ENCODE measurements at places on chromosomes 16 and 17. TPM values are rescaled to one million over a fixed set of nuclear protein-coding genes. Genes with fewer than 3 reads are reported as not detected.

DNA sequence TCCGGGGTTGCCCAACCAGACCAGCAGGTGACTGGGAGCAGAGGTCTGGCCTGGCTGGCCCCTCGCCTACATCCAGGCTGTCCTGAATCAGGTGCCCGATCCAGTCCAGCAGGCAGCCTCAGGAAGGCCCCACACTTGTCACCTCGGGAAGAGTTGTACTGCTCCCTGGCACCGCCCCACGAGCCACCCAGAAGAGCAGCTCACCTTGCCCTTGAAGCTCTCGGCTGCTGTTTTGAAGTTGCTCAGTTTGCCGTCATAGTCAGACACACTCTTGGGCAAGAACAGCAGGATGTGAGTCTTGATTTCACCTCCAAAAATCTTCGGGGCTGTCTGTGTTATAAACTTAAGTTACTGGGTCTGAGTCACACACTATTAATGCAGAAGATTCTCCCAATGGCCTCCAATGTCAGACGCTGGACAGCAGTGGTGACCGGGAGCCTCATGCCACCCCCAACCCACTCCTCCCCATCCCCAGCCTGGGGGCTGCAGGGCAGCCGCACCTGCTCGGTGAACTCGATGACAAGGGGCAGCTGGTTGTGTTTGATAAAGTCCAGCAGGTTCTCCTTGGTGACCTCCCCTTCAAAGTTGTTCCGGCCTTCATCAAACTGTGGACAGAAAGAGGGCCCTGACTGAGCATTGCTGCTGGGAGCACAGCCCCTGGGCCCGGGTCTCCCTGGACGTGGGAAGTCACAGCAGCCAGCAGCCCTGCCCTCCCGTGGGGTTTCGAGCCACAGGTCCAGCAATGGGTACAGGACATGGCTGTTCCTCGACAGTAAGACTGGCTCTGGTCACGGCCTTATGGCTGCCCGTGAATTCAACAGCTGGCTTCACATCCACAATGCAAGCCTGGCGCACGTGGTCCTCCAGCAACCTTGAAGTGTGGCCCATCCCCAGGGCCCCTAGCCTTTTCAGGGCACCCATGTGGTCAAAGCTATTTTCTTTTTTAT is 12.2 kb upstream of the PPP1R27 start:
- H3K4me1 ChIP-seq = no peaks in the 10 kb centered on the region
- no peak for DNase-seq
- no peaks in the 10 kb centered on the region for H3K27me3 ChIP-seq
- peaks cover 20% of the 10 kb centered on the region for H3K36me3 ChIP-seq
- no peak overlapping the region for H3K27ac ChIP-seq

DNA sequence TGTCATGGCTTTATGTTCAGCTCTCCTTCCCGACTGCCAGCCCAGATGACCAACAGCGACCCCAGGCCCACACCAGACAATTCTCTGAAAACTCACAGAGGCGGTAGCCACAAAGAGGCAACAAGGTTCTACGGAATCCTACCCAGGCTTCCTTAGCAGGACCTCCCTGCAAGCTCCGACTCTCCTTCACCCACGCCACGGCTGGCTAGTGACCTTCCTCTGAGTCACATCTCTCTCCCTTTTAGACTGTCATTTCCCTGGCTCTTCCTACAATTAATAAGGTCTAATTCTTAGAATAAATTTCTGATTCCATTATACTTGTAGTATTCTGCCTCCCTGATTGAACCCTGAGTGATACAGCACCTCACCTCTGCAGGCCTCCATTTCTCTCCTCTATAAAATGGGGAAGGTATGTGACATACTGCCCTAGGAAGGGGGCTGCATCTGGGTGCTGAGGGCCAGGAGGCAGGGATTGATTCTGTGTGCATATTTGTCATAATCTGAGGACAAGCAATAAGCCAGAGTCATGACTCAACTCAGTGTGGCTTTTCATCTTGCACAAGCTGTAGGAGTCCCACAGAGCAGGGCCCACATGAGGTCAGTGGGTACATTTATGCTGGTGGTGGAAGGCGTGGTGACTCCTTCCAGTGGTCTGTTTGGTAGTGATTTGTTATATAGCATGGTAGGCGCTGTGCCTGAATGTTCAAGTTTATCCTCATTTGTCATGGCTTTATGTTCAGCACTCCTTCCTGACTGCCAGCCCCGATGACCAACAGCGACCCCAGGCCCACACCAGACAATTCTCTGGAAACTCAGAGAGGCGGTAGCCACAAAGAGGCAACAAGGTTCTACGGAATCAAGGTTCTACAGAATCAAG is 46.2 kb downstream of the SMPD3 start:
- H3K27me3 ChIP-seq = peaks cover 3% of the 10 kb centered on the region
- H3K27ac ChIP-seq = no peak overlapping the region
- no peaks in the 10 kb centered on the region for H3K36me3 ChIP-seq
- no peak overlapping the region for H3K4me3 ChIP-seq
- H3K4me1 ChIP-seq = peaks cover 6% of the 10 kb centered on the region
- no peak for DNase-seq

Gene FAM171A2
- 0.19 TPM for total RNA-seq

Gene LGALS9B
- total RNA-seq = not detected

GRCh38 chr16:27334838-27335237 is 21.1 kb downstream of the IL4R start:
- H3K36me3 ChIP-seq = peaks cover 73% of the 10 kb centered on the region
- no peak overlapping the region for H3K27ac ChIP-seq
- no peak overlapping the region for H3K4me3 ChIP-seq
- H3K4me1 ChIP-seq = peaks cover 44% of the 10 kb centered on the region
- no peaks in the 10 kb centered on the region for H3K27me3 ChIP-seq
